ENCODE measurements at places on chromosomes 5 and 9.

GRCh38 chr9:132647806-132648205, 22.0 kb downstream of the DDX31 start:
- no peak for ATAC-seq

GRCh38 chr9:129437626-129438323, 183.1 kb downstream of the C9orf50 start:
- no peak for ATAC-seq

- ATAC-seq: no peak
Measured at GRCh38 chr5:97074859-97075489, 67.4 kb downstream of the LIX1 start.

GRCh38 chr9:83242066-83242465, 179.1 kb upstream of the RASEF start:
- no peak for ATAC-seq

- no peak for ATAC-seq
Measured at GRCh38 chr9:138099803-138100598, 222.4 kb downstream of the CACNA1B start.

- no peak for ATAC-seq
Measured at GRCh38 chr5:141649972-141650371, 1.2 kb downstream of the FCHSD1 start.

DNA sequence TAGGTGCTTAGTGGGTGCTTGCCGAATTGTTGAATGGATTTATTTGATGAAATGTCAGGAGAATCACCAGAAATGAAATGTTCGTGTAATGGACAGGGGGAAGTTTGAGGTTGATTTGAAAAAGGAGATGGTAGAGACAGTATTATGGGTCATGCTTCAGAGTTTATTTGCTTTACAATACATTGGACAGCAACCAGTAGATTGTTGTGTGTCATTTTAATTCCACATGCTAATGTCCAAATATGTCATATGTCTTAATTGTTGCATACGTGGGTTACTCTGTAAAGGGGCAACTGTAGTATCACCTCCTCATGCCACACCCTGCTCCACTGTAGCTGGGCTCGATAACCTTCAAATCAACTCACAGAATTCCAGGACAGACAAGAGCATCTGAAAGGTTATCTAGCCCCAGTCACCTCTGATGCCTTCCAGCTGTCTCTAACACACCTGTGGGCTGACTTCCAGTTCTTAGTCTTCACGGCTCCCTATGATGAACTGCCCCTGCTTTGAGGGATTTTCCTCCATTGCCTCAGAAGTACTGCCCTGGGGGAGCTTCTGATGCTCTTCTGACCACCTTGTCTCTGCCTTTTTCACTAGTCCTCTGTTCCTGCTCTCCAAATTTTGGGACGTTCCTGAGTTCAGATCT, 1.7 kb downstream of the PDCD1LG2 start:
- no peak for ATAC-seq

GRCh38 chr9:77575785-77576184, 72.3 kb downstream of the GNA14 start:
- ATAC-seq: no peak

GRCh38 chr5:147445917-147446316, 64.0 kb downstream of the DPYSL3 start:
- ATAC-seq: no peak

- ATAC-seq: no peak
Measured at GRCh38 chr5:164360589-164360988, 855.2 kb downstream of the MAT2B start.

DNA sequence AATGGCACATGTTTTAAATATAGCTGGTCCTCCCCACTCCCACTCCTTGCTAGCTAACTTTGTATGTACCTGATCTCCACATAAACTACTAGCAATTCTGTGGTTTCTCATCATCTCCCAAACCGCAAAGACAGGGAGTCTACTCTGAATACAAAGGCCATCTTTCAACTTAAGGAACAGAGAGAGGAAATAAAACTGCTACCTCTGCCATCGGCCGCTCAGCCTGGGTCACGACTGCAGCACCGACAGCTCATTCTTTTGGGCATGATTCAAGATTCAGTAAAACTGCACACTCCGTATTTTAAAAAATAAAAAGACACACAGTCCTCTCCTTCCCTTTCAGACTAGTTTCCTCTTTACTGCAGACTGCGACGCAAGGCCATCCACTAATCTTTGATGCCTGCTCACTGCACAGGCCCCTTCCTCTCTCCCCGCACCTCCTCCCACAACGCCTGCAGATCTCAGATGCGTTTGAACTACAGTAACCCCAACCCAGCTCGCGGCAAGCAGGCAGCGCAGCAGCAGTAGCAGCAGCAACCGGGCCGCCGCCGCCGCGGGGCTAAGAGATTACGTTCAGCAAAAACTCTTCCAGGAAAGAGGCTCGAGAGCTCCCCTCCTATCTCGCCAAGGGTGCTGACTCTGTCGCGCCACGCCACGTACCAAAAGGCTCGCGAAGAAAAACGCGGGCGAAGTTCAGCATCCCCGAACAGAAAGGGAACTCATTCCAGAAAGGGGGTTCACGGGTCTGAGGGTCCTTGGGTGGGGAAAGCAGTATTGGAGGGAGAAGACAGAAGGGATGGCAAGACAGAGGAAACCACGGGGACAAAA, 1.5 kb downstream of the RNF145 start:
- ATAC-seq: peak; percentile 70

- ATAC-seq: peak; percentile 83
Measured at GRCh38 chr5:112125903-112126302, 293.2 kb downstream of the EPB41L4A start.

GRCh38 chr9:91727316-91727861, 222.6 kb downstream of the ROR2 start:
- peak; percentile 91 for ATAC-seq

- ATAC-seq: no peak
Measured at GRCh38 chr9:93228453-93228852, 44.5 kb downstream of the WNK2 start.

DNA sequence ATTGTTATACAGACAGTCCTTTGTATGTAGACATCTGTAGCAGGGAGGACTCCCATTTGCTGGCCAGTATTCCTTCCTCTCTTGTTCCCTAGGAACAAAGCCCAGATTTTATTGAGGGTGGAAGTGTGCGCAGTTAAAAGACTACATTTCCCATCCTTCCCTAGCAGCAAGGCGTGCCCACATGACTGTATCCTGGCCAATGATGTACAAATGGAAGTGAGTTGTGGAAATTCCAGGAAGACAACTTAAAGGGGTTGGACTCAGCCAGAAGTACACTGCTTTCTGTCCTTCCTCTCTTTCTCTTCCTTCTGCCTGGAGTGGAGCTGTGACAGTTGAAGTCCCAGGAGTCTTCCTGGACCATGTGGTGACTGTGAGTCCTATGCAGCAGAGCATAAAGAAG, 89.0 kb downstream of the HRH2 start:
- ATAC-seq: peak; percentile 97

- ATAC-seq: no peak
Measured at GRCh38 chr9:4804531-4805016, 11.8 kb downstream of the RCL1 start.

- peak; percentile 100 for ATAC-seq
Measured at GRCh38 chr5:175059687-175060211, 335.4 kb downstream of the MSX2 start.
